ENCODE measurements at places on chromosomes 7 and 10.

GRCh38 chr7:49563693-49564378 lies 209.6 kb upstream of the VWC2 start:
- DNase-seq = no peak

DNA sequence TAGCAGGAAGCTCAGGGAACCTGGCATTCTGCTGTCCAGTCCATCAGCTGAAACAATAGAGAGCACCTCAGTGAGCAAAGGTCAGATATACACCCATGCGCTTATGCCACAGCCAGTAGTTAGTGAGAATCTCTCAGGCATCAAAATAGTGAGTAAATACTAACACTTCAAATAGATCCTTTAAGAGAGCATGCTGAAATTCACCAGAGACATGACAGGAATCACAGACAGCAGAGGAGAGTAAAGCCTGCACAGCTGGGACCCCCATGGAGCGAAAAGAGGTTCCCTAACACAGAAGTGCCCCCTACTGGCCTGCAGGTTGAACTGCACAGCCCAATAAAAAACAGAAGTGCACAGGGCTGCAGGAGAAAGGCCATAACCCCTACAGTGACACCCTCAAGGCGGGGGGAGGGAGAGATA lies 57.6 kb upstream of the ANTXRL start:
- no peak for DNase-seq

GRCh38 chr7:11620406-11621253 lies 211.4 kb downstream of the THSD7A start:
- no peak for DNase-seq

GRCh38 chr10:86393862-86394455 lies 27.4 kb upstream of the GRID1 start:
- DNase-seq = no peak

DNA sequence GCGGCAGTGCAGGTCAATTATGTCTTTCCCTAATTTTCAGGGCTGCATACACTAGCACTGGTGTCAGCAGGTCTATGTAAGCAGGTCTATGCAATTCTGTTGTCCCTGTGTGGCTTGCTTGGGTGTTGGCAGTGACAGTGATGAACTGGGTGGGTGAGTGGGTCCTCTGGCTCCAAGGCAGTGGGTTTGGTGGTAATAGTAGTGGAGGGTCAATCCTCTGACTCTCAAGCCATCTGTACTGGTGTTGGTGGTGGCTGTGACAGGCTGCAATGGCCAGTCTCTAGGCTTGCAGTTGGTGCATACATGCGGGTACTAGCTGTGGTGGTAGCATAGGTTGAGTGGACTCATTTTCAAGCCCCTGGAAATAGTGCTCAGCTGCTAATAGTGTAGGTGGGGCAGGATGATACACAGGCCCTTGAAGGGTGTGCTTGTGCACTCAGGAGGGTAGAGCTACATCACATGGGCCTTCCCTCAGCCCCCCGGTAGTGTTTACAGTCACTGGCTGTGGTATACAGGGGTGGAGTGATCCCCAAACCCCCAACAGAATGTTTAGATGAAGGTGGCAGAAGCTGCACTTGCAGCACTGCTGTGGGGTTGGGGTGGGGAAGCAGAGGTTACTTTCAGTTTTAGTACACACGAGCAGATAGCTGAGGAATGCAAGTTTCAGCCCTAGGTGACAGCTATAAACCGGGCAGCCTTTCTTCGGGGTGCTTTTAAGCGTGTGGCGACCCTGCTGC lies 331.3 kb downstream of the PCDH15 start:
- no peak for DNase-seq

DNA sequence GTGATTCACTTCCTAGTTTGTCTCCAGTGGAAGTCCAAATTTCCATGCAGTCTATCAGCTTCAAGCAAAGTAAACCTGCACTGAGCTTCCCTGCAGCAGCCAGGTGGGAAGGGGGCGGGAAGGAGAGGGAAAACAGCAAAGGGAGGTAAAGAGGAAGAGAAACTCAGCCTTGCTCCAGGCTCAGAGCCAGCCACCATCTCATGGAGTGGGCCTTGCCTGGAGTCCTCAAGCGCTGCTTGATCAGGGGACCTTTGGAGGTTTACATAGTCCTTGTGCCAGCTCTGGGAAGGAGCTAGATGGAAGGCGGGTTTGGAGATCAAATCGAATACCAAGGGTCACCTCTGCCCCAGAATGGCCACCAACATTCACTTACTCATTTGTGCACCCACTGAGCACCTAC lies 7.4 kb downstream of the CRTAC1 start:
- DNase-seq = no peak

GRCh38 chr7:1397491-1398327 lies 61.6 kb downstream of the MICALL2 start:
- no peak for DNase-seq

GRCh38 chr10:133394064-133394663 lies at the start of gene MTG1:
TSS of gene MTG1 (plus strand) at chr10:133394157. CDS start at chr10:133394221, 64 bp downstream.
- DNase-seq = peak; percentile 91

DNA sequence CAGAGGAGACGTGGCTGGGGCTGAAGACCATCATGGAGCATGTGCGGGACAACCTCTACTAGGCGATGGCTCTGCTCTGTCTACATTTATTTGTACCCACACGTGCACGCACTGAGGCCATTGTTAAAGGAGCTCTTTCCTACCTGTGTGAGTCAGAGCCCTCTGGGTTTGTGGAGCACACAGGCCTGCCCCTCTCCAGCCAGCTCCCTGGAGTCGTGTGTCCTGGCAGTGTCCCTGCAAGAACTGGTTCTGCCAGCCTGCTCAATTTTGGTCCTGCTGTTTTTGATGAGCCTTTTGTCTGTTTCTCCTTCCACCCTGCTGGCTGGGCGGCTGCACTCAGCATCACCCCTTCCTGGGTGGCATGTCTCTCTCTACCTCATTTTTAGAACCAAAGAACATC lies 22.0 kb upstream of the CPA5 start:
- no peak for DNase-seq

DNA sequence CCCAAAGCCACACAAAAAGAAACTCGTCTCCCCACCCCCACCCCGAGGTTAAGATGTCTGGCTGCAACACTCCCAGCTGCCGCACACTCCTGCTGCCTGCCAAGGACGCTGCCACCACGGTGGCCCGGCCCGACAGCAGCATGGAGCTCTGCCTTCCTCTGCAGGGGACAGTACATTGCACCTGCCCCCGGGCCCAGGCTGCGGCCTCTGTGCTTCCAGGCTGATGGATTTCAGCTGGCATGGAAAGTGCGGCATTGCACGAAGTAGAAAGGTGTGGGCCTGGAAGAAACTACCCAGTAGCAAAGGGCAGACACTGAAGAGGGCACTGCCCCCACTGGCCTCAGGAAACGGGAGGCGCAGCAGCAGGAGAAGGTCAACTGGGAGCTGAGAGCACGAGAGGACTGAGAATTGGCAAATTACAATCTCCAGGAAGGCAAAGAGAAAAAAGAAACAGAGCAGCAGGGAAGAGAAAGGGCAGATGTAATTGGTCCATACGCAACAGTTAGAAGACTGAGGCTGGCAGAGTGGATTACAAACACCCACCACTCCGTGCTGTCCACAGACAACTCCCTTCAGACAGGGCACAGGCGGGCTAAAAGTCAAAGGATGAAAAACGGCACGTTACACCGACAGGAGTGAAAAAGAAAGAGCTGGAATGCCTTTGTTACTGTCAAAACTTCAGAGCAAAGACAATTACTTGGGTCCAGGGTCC lies 117.1 kb upstream of the DIP2C start:
- no peak for DNase-seq

DNA sequence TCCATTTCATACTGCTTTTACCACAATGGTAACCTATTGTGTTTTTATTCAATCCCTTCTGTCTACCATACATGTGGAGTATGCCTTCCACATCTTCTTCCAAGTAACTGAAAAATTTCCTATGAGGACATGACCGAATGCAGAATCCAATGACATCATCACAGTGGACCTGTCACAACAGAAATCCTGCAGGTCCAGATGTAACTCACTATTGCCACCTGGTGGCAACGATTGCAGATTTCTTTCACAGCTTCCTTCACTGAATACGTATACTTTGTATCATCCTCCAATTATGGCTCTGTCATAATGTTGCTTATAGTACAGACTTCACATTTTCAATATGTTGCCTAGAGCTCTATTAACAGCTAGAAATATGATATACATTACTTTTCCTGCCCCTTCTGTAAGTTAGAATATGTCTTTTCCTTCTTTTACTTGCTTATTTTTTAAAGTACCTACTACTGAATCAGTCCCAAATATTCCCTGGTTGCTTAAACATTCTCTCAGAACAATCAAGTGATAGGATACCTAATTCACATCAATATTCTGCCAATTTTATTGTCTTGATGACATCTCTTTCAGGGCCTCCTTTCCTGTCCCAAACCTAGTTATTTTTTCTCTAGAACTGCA lies 45.4 kb downstream of the SLC13A1 start:
- peak; percentile 70 for DNase-seq
